IPS DF 19.7 (cell line): ENCODE measurements at places on chromosomes 4 and X.

- no peak for DNase-seq
Observed at GRCh38 chr4:751676-752075, 46.0 kb downstream of the PCGF3 start.

DNA sequence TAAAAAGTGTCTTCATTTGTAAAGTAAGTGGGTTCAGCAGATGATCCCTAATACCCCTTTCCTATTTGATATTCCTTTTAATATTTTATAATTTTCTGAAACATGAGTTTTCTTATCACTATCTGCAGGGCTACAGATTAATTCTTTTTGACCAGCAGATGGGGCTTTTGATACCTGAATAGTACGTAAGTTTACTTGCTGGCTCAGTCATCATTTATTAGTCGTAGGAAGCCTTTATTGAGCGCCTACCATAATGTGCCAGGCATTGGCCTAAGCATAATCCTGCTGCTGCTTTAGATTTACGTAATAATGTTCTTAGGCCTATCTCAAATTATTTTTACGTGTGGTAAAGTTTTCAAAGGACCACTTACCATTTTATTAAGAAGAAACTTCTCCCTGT lies 33.1 kb downstream of the OSTC start:
- no peak for DNase-seq

DNA sequence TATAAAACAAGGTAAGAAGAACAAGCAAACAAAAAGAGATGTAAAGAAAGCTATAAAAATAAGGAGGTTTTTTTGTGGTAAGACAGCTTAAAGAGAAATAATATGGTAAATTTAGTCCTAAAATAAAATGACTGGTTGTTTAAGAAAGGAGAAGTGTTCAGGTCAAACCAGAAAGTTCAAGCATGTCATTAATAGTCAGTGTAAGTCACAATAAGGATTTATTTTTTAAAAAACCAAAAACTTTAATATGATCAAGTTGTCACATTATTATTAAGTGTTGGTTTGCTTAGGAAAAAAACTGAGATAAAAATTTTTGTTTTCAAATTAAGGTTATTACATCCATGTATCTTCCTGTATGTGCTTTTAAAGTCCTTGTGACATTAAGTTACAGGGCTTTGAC lies 19.1 kb downstream of the ASIC5 start:
- no peak for DNase-seq

- no peak for DNase-seq
Observed at GRCh38 chr4:128675083-128675482, 134.4 kb upstream of the JADE1 start.

- DNase-seq = no peak
Observed at GRCh38 chr4:155673453-155673979, 6.9 kb downstream of the GUCY1A1 start.

DNA sequence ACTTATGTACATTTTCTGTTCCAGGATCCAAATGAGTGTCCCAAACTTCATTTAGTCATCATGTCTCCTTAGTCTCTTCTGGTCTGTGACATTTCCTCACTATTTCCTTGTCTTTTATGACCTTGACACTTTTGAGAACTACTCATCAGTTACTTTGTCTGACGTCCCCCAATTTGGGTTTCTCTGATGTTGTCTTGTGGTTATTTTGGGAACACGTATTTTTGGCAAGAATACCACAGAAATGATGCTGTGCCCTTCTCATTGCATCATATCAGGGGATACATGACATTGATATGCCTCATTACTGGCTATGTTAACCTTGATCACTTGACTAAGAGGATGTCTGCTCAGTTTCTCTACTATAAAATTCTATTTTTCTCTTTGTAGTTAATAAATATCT lies 308.8 kb downstream of the ZNF674 start:
- DNase-seq = no peak

DNA sequence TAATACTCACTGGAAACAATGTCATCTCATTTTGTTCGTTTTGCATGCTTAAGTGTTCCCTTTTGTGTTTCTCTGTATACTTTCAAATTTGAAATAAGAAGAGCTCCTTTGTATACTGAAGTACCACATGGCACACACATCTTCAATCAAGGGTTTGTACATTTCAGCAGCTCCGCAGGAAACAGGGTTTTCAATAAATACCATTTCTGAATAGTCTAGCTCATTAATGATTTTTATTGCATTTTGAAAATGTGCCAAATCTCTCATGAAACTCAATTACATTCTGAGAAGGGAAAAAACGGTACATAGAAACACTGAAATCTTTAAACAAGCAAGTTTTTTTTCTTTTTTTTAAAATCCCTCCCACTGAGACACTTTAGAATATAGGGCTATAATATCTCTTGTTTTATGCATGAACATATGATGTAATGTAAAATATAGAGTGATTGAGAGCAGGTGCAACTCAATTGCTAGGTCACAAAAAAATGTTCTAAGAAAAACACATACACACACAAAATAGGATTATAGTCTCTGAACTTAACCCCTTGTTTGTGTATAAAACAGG lies 914.2 kb upstream of the PCDH7 start:
- no peak for DNase-seq

DNA sequence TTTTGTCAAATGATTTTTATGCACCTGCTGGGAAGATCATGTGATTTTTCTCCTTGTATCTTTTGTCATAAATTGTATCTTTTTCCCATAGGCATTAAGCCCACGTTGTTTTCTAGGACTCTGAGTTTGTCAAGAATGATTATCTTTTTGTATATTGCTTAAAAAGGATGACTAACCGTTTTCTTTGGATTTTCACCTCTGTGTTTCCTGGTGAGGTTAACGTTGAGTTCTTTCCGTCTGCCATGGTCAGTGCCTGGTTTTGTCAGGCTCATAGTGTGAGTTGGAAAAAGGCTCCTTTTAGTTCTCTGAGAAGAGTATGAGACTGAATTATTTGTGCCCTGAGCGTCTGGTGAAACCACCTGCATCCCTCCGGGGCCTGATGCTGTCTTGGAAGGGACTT lies 21.9 kb downstream of the PCGF3 start:
- DNase-seq = no peak

- no peak for DNase-seq
Observed at GRCh38 chrX:121161501-121161933, 114.1 kb downstream of the GLUD2 start.

- DNase-seq = no peak
Observed at GRCh38 chr4:11774346-11774745, 345.7 kb upstream of the HS3ST1 start.

GRCh38 chr4:189202869-189203271 lies 737.8 kb upstream of the FRG1 start:
- no peak for DNase-seq

GRCh38 chr4:127403471-127404084 lies 229.2 kb upstream of the INTU start:
- no peak for DNase-seq

DNA sequence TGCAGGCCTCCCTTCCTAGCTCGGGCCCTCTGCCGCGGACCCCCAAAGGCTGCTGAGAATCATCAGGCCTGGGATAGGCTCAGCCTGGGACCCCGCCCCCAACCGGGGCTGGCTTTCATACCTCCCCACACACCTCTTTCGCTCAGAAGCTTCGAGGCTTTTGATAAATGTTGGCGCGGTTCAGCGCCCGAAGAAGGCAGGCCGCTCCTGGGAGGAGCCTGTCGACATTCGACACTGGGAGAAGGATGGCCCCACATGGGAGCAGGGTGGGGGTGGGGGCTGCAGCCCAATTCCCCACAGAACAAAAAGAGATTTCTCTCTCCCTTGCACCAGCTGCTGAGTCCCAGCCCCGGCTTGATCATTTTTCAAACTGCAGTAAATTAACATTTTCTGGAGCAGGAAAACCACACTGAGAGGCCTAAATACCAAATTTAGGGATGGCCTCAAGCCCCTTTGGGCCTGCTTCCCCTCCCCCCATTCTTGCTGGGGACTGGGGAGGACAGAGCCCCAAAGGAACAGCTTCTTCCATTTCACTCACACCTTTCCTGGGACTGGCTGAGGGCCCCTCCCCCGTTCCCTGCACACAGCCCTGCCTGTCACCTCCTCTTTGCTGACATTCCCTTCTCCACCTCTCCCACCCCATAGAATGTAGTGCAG lies 112.9 kb upstream of the PJA1 start:
- no peak for DNase-seq

GRCh38 chr4:42132099-42132498 lies 20.4 kb downstream of the BEND4 start:
- DNase-seq = no peak

- no peak for DNase-seq
Observed at GRCh38 chrX:72030431-72030830, 101.3 kb downstream of the RTL5 start.

DNA sequence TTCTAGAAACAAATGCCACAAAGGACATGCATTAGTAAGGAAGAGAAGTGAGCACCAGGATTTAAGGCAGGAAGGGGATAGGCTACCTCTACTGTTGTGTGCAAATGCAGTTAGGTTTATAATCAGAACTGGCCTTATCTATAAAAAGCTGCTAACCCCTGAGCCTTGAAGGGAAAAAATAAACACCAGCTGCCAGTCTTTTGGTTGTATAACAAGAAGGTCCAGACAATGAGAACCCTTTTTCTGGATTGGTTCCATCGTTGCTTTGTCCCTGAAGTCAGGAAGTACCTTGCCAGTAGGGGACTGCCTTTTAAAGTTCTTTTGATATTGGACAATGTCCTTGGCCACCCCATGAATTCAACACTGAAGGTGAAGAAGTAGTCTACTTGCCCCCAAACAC lies 126.7 kb upstream of the OTUD4 start:
- no peak for DNase-seq

GRCh38 chr4:108107101-108107500 lies 61.6 kb downstream of the LEF1 start:
- DNase-seq = no peak

DNA sequence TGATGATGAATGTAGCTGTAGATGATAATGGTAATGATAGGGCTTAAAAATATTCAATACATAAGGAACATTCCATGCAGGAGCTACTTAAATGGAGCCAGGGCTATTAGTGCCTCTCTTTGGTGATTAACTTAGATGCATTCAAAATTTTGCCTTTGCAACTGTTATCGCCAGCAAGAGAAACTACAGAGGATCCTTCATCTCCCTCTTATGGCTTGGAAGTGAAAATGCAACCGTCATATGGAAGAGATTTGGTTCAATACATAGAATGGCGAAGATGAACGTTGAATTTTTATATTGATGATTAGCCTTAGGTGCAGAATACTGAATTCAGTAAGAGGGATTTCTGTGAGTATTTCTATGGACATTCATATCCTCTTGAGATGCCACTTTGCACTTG lies 134.5 kb upstream of the NLGN4X start:
- DNase-seq = no peak

GRCh38 chr4:164536814-164537213 lies 217.1 kb upstream of the SMIM31 start:
- DNase-seq = no peak

DNA sequence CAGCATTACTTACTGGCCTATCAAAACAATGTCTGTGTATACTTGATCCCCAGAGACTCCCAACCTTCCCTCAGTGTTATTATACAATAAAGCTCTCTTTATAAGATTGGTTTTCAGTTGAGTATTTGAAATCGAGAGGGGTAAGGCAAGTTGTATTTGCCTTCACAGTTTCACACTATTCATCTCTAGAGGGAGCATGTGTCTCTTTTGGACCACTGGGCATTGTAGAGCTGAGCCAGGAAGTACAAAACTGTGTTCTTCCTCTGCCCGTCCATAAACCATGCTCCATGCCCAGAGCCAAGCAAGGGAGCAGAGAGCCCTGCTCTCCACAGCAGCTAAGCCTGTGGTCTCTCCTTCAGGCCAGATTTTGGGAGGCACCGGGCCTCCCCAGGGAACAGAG lies 61.5 kb upstream of the HHIP start:
- no peak for DNase-seq

DNA sequence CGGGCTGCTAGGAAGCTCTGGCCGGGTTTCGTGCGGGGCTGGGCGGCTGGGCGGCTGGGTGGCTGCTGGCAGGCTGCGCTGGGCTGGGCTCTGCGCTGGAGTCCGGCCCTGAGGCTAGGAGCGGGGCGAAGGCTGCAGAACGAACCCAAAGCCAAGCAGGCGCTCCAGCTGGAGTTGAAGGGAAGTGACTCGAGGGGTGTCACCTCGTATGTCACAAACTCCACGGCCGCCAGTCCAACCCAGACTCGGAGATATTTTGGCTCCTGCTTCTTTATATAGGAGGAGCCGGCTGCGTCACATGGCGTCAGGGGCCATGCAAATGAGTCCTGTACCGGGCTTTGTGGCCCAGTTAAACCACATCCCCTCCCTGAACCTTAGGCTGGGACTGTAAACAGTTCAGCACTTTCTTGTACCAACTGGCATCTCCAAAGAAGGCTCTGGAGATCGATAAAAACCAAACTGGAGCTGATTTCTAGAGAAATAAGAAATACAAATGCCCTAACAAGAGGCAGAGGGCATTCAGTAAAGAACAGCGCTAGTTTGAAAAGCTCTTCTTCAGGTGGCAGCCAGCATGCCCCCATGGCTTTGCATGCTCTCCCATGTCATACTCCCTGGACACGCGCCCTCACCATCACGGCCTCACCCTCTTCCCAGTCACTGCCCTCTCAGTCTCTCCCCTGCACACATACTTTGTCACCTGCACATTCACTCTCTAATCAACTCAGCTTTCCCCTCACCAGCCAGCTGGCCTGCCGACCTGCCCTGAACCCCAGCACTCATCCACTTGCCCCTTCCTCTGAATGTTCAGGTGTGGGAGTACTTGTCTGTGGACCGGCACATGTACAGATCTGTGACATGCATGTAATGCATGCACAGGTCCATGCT lies 58.5 kb downstream of the TSC22D3 start:
- no peak for DNase-seq

DNA sequence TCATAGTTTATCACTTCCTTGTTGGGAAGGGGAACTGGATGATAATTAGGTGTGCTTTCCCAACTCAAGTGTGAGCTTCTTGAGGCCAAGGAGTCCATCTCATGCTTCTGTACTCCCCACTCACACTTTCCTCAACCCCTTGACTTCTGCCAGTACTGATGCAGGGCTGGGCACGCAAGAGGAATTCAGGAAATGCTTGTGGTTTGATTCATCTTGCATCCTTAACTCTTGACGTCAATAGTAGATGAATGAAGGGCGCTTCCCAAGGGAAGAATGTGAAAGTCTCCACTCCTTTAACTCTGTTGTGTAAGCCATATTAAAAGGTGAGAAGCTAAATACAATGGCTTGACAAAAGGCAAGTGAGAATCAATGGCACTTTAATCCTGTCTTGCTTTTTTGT lies 101.8 kb downstream of the AGTR2 start:
- no peak for DNase-seq

GRCh38 chrX:72348247-72348979 lies 42.7 kb upstream of the CITED1 start:
- no peak for DNase-seq

- DNase-seq = no peak
Observed at GRCh38 chrX:69234624-69235023, 69.4 kb upstream of the PJA1 start.
